ENCODE measurements at places on chromosomes 13 and 19.

GRCh38 chr19:17951990-17952976, 14.6 kb upstream of the KCNN1 start:
- no peak for DNase-seq

DNA sequence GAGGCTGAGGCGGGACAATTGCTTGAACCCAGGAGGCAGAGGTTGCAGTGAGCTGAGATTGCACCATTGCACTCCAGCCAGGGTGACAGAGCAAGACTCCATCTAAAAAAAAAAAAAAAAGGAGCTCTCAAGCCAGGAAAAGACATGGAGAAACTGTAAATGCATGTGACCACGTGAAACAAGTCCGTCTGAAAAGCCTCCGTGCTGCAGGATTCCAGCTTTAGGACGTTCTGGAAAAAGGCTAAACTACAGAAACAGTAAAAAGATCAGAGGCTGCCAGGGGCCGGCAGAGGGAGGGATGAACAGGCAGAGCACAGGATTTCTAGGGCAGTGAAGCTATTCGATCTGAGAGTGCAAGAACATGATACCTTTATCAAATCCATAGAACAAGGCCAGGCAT, 40.7 kb upstream of the NDUFS7 start:
- DNase-seq, result no peak

DNA sequence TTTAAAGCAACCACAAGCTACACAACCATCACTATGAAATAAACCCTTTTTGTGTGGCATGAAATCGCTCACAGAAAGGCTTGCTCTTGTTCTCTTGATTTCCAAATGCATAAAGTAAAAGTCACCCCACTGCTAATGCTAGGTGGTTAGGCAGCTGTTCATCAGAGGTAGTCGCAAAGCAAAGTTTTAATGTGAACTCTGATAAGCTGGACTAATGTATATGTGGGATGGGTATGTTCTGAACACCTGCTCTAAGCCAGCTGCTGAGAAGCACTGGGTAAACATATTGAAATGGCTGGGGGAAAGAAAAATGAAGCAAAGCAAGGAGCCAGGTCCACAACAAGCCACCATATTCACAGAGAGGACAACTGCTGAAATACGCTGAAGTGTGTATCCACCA, 142.3 kb downstream of the KLF12 start:
- DNase-seq, result no peak

GRCh38 chr19:9793071-9793591, 24.6 kb upstream of the ZNF846 start:
- no peak for DNase-seq

GRCh38 chr19:41480336-41480735, 37.4 kb downstream of the ERICH4 start:
- DNase-seq, result no peak

- no peak for DNase-seq
Observed at GRCh38 chr13:27976362-27977091, 7.4 kb upstream of the CDX2 start.

GRCh38 chr19:27674701-27675100, 1538.2 kb downstream of the UQCRFS1 start:
- no peak for DNase-seq

GRCh38 chr13:66994097-66994496, 236.0 kb downstream of the PCDH9 start:
- DNase-seq, result no peak

GRCh38 chr19:54245936-54246335, 3.3 kb upstream of the LILRA6 start:
- no peak for DNase-seq

GRCh38 chr13:74062933-74063332, 71.3 kb downstream of the KLF12 start:
- no peak for DNase-seq

DNA sequence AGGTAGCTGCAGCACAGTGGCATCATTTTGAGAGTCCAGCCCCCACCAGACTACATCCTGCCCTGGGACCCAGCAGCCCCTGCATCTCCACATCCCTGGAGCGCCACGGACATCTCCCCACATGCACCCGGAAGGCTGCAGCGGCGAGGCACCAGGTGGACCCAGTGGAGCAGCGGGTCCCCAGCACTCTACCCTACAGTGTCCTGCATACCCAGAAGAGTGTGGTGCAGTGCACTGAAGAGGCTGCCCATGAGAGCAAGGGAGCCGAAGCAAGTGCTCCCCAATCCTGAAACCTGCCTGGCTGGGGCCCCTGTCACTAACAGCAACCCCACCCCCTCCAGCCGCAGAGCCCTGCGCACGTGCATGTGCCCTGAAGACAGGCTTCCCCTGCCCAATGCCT, 21.3 kb upstream of the SLC7A9 start:
- DNase-seq, result no peak

DNA sequence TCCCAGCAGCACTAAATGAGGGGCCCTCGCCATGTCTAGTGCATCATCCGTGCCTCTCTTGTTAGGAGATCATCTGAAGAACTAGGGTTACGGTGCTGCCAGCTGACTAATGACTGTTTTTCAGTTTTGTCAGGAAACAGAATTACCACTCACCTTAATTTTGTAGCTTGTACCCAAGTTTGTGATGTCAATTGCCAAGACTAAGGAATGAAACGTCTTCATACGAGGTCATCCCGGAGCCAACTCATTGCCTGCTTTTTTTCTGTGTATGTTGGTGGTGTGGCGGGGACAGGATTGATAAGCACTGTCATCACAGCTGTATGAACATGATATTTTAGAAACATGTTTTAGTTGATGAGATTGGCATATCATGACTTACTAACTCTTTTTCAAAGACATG, 100.6 kb downstream of the TNFRSF19 start:
- DNase-seq, result no peak

- DNase-seq, result no peak
Observed at GRCh38 chr13:48563626-48564025, 30.7 kb upstream of the RCBTB2 start.

DNA sequence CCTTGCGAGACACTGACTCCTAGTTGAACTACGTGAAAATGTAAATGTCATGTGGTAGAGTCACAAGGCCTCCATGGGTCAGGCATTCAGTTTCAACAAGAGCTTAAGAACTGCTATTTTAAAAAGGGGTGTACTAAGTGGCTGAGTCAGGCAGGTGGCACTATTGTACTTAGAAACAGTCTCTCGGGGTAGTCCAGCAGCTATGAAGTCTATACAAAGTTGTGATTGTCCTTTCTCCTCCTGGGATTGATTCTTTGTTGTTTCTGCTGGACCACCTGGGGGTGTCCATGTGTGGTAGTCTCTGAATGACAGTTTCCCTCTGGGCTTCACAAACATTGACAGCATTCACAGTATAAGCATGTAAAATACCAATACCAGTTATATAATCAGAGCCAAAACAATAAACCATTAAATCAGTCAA, 33.0 kb downstream of the UGGT2 start:
- peak; percentile 58 for DNase-seq

DNA sequence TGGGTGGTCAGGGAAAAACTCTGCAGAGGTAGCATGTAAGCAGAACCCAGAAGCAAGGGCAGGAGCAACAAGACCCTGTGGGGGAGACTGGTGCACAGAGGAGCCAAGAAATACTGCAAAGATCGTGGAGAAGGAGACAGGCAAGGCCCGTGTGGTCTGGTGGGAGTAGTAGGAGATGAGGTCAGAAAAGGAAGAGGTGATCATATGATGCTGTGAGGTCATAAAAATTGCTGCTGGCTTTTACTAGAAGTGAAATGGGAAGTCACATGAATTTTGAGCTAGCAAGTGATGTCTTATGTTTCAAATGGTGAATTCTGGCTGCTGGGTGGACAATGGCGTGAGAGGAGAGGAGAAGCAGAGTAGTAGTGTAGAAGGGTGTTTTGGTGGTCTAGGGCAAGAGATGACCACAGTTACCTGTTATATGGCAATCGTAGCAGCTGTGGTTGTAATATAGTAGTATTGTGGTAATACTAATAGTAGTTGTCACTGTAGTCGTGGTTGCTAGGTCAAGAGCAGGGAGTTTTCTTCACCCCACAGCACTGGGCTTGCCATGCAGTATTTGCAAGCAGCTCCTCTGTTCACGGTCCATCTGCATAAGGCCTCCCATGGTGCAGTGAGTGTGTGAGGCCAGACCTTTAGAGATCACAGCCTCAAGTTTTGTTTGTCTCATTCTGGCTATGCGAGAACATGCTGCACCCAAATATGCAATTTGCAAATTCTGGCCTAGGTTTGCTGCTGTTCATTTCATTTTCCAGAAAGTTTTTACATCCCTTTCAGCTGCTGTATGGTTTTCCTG, 205.0 kb downstream of the TSHZ3 start:
- DNase-seq, result no peak

- DNase-seq, result no peak
Observed at GRCh38 chr19:15649526-15649925, 8.8 kb downstream of the CYP4F3 start.

DNA sequence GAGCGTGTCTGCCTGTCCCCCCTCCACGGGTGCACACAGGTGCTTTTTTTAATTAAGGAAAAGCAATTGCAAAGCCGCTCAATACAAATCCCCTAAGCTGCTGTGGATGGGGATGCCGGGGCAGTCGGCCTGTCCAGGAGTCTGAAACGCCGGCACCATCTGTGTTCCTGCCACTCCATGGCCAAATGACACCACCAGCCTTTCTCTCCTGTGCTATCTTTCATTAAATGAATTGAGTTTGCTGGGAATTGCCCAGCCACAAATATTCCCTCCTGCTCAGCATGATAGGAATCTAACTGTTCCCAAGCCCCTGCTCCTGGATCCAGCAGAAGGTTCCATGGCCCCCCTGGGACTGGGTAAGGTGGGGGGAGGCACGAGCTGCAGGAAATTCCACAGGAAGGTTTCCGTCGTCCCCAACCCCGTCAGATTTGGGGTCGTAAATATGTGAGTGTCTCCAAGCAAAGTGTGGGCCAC, 139.2 kb downstream of the KDM4B start:
- peak; percentile 22 for DNase-seq

DNA sequence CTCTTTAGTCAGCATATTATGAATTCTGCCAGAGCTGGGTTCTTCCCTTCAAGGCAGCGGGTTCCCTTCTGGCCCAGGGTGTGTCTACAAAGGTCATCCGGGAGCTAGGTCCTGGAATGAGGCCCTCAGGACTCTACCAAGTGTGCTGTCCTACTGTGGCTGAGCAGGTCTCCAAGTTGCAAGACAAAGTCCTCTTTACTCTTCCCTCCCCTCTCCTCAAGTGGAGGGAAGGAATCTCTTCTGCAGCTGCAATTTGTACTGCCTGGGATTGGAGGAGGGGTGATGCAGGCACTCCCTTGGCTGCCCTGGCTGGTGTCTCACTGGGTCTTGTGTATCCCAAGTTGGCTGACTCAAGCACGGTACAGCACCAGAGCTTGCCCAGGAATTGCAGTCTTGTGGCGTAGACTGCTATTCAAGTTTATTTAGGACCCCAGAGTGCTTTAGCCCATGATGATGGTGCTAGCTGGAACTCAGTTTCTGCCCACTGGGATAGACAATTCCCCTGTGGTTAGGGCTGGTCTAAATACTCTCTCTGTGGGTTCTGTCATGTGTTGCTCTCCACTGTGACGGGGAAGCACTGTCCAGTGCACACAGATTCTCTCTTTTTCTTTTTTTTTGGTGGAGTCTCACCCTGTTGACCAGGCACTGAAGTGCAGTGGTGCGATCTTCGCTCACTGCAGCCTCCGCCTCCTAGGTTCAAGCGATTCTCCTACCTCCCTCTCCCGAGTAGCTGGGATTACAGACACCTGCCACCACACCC, 28.5 kb downstream of the RFC3 start:
- DNase-seq, result no peak

- no peak for DNase-seq
Observed at GRCh38 chr13:37139356-37139755, 33.9 kb upstream of the CSNK1A1L start.

GRCh38 chr19:5628919-5629481, 6.1 kb downstream of the SAFB start:
- no peak for DNase-seq

DNA sequence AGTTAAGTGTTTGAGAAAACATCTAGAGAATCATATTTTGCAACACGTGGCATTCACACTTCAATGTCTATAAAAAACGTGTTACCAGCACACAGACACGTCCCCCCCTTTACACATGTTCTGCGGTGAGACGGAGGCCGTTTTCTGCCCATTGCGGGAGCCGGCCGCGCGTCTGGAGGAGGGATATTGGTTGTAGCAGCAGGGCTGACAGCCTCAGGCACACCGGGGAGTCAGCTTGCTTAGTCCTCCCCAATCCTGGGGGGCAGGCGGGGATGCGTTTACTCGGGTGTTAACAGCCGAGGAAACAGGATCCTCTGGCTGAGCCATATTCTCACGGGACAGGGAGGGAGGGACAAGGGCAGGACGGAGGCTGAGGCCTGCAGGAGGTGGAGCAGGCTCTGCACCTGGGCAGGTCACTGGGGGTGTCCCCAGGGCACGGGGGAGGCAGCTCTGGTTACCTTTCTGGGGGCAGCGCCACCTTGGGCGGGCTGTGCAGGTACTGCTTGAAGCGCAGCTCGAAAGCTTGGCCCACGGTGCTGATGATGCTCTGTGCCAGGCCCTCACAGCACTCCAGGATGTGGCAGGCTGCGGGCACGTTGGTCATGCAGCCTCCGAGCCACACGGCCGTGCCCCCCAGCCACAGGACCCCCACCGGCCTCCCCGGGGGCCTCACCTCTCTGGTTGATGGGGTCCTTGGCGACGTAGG, 25.0 kb downstream of the SHC2 start:
- DNase-seq, result no peak

DNA sequence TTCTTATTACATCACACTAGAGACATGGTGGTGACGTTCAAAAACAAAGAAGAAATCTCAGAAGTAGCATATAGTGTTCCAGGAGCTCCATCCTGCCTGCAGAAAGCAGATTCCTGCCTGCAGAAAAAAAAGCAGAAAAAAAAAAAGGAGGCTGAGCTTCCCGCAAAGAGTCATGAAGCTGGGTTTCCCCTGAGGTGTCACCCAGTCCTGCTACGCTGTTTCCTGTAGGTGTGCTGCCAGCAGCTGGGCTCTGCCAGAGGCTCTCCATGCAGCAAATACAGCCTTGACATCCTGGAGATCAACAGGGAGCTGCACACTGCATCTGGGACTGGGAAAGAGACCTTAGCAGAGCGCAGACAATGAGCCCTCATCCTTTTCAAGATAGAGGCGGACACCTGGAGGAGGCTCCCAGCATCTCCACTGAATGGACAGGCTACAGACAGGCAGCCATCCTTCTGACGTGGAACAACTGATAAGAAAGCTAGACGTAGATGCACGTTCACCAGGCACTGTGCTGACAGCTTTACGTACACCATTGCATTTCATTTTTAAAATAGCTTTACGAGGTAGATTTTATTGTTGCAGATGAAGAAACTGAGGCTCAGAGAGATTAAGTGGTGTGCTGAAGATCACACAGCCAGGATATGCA, 350.9 kb downstream of the FOXO1 start:
- DNase-seq, result no peak

GRCh38 chr19:40872209-40872608, 9.8 kb downstream of the CYP2A7 start:
- no peak for DNase-seq

DNA sequence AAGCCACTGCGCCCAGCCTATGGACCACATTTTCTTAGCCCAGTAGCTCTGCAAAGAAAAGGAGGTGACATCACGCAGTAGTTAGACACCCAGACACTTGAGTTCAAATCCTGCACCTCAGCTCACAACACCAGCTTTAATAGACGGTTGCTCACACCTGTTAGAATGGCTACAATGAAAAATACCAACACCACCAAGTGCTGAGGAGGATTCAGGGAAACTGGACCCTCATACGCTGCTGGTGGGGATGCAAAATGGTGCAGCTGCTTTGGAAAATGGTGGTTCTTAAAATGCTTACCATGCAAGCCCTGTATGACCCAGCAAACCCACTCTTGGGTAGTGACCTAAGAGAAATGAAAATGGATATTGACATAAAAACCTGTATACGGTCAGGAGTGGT, 11.7 kb upstream of the DOCK6 start:
- DNase-seq, result no peak

All from NCI-H524 treated with DMSO at 0.1 percent for 48 hours (cell line).